ENCODE measurements at places on chromosomes 12 and 14. TPM values are rescaled to one million over a fixed set of nuclear protein-coding genes. Genes with fewer than 3 reads are reported as not detected.

Gene COA8
- 18.0 TPM for total RNA-seq

Gene C12orf54
- total RNA-seq, result not detected

Gene RPL10L
- total RNA-seq, result not detected

Gene PTCSC3
- total RNA-seq, result not detected

Gene GARIN6
- not detected for total RNA-seq

Gene CDK2
- 45.5 TPM for total RNA-seq

Gene RNASE4
- 4.7 TPM for total RNA-seq

Gene TSHR
- not detected for total RNA-seq

Gene KRT3
- total RNA-seq, result not detected

Gene PTPRR
- total RNA-seq, result not detected

Measured in subcutaneous preadipocyte (primary cell).